Stimulated activated CD4-positive, alpha-beta T cell treated with anti-CD3 and anti-CD28 coated beads, Interleukin-15, amount 100 ng/mL, for 1 hour (primary cell): ENCODE measurements at places on chromosomes 7 and 10.

DNA sequence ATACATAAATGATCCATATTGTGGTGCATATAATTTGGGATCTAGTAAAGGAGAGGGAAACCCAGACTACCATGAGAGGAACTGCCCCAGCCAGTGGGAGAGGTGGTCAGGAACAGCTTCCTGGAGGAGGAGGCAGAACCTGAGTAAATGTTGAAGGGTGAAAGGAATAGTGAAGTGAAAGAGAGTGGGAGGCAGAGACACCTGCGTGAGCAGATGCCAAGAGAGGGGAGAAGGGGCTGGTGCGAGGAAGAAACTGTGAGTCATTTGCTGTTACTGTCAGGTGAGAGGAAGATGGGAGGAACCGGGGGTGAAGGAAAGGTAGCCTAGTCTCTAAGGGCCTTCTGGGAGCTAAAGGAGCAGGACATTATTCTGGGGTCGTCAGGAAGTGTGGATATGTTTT lies 294.8 kb downstream of the GRID1 start:
- DNase-seq, result no peak

GRCh38 chr10:100995181-100995580 lies 4.4 kb upstream of the LZTS2 start:
- DNase-seq, result no peak

- no peak for DNase-seq
These were observed 94.9 kb upstream of the ZNF438 start for GRCh38 chr10:31126593-31126992.

DNA sequence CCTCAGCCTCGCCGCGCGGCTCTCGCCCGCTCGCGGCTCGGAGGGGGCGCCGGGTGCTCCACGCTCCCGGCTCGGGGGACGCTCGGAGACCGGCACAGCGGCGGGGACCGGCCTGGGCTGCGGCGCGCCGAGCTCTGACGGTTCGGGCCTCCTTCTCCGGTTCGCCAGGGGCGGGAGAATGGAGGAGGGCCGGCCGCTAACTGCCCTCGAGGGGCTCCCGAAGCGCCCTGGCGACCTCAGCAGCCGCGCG lies 232 bp upstream of the GRID1 start:
- DNase-seq, result no peak

DNA sequence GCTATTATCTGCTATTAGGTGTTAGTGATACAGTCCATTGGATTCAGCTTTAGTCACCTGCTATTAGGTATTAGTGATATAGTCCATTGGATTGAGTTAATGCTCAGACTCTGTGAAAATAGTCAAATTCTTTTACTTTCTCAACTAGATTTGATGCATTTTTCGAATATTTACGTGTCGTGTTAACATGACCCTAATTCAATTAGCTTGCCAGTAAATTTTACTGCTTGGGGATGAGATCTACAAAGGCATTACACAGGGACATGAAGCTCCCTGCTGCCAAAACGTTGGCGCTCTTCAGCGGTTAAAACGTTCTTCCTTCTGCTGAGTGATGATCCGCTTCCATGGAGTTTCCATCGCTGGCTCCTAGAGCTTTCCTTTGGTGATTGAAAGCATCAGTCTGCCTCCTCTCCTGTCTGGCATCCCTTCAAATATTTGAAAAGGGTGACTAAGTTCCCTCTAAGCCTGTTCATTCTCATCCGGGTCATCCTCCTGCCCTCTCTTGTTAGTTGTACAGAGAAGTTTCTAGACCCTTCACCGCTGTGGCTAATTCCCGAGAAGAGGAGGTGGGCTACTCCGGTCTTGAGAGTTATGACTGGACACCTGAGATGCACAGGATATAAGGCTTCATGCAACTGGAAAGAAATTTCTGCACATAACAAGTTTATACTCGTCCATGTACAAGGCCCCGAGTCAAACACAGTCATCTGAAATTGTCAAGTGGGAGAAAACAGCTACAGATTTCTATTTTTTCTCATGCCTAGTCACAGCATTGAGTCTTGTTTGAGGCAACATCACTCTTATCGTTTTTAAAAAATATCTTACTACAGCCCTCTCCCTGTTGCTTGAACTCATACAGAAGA lies 254.0 kb downstream of the KLF6 start:
- DNase-seq, result no peak

- DNase-seq, result no peak
These were observed 18.4 kb downstream of the FXYD4 start for GRCh38 chr10:43389867-43390266.

GRCh38 chr7:79293655-79294142 lies 159.8 kb downstream of the MAGI2 start:
- no peak for DNase-seq

- DNase-seq, result no peak
These were observed 17.3 kb downstream of the CRTAC1 start for GRCh38 chr10:98013122-98013521.

GRCh38 chr7:70178787-70179186 lies 580.5 kb downstream of the AUTS2 start:
- DNase-seq, result no peak

DNA sequence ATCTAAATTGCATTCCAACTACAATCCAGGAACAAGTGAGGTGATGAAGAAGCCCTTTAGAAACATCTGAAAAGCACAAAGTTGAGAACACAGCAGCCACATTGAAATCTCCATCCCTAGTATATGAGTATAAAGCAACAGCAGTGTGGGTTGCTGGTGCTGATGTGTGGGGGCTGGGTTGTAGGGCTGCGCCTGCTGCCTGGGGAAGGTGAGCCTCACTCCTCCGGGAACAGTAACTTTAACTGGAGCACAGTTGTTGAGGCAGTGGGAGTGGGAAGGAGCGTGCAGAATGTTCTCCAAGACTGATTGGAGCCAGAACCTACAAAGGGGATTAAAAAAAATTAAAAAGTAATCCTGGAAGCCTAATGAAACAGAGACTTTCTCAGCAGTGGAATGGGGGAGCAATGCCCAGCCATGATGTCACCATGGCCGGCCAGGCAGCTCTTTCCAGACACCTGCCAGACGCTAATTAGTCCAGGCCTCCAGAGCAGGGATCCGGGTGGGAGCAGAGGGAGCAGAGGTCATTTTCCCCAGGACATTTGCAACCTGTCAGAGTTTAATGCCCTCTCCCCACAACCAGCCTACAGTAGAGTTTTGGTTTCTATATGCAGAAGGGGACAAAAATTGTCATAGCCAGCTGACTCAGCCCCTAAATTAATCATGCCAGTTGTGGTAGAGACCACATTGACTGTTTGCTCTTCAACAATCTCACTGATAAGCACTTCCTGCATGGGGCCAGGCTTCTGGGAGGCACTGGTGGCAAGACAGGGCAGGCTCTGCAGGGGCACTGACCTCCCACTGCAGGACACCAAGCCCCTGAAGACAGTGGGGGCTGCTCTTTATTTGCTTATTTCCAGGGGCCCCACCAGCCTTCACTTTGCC lies 133.0 kb upstream of the ZNF32 start:
- no peak for DNase-seq

DNA sequence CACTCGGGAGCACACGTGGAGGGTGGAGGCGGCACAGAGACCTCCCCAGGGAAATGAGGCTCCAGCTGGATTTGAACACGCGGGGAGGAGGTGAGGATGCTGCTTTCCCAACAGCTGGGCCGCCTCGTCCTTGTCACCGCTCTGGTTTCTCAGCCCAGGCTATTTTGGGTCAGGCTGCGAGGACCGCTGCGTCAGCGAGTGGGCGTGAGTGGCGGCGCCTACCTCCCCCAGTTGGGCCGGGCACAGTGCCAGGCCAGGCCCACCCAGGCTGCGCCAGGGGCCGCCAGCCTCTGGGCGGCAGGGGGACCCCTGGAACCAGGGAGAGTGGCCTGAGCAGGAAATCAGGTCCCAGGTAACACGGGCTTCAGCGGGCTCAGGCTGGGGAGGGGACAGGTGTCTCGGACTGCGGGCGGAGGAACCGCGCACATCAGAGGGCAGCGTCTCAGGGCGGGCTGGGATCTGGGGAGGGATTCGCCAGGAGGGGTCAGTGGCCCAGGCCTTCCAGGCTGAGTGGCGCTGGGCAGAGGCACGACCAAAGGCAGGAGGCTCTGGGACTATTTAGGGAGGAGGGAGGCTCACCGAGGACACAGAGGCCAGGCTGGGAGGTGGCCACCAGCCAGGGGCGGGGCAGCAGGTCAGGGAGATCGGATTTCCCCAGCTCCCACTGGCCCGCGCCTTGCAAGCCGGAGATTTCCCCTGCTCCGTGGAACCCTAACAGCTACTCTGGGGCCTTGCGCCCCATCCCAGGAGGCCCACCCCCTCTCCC lies 125.2 kb upstream of the RET start:
- DNase-seq, result no peak

DNA sequence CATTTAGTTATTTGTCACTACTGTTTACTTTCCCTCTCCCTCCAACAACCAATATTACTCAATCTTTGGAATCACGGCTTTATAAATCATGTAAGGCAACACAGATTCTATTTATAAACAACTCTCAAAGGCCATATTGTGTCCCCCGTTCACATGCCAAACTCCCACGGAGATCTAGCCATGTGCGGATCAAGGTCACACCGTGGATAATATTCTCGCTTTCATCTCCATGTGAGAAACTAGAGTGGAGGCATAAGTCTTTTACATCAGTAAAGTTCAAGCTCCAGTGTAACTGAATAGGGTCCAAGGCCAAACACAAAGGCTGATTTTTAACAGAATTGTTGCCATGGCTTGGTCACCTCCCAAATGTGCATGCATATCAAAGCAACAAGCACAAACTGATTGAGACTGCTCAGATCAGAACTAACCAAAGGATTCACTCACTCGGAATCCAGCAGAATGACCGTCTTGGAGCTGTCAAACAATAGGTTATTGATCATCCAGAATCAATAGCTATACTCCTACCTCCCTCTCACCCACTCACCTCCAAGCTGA lies 569.5 kb upstream of the LRRN3 start:
- DNase-seq, result no peak

DNA sequence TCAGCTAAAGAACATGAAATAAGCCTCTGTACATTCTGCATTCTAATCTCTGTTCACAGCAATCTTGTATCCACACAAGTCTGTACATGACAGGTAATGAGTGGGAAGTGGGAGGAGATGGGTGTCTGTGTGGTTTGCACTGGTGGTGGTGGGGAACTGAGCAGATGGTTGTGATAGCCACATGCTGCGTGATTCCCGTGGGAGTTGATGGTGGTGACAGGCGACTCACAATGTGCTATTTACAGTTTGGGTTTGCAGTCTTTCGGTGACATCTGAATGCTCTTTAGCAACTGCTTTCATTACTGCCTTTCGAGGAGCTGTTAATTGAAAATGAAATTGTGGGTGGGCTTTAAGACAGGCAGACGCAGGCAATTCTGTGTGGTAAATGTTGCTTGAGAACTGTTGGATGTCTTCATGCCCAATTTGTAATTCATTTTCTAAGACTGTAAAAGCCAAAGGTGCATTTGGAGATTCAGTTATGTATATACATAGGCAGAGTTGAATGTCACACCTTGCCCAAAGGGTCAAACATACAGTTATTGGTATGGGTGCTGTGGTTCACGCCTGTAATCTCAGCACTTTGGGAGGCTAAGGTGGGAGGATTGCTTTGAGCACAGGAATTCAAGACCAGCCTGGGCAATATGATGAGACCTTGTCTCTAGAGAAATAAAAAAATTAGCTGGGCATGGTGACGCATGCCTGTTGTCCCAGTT lies 308.2 kb downstream of the AUTS2 start:
- no peak for DNase-seq

DNA sequence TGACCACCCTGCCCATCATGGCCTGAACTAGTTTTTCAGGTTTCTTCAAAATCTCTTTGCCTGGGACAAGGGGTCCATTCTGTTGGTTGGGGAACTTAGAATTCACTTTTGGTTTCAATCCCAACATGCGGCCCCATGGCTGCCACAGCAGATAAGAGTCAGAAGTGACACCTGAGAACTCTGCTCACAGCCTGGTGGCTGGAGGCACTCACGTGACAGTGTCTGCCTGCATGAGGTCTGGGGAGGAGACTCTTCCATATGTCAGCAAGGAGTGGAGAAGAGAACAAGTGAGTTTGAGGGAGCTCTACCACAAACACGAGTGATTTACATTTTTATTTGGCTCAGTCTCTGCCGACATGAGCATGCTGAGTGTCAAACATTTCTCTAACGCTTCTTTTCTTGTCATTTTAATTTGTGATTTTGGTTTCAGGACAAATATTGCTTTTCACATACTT lies 370.4 kb downstream of the TNS3 start:
- no peak for DNase-seq

- peak; percentile 3 for DNase-seq
These were observed at the start of gene CHN2 for GRCh38 chr7:29194594-29195427. CHN2 (plus strand) TSS chr7:29194775.

DNA sequence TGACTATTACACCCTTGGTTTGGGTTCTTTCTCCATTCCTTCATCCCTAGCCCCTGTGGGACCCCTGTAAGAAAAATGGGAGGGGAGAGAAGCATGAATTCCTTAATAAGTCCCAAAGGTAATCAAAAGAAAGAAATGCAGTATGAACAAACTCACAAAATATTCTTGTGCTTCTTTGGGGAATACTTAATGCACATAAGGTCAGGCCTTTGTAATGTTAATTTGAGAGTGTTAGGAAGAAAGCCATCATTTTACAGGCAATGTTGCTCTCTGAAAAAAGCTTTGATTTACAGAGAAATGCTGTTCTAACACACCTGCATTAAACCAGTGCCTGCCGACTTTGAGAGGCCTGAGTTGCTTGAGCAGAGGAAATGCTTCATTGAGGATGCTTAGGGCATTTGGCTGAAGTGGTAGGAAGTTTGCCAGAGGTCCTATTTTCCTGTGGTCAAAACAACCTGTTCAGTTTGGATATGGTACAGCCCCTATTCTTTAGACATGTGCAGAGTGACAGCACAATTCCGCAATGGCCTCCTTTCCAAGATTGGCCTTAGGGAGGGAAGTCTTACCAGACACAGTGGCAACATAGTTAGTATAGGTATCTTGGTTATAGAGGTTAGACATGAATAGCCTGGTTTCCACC lies 643.4 kb downstream of the AUTS2 start:
- no peak for DNase-seq

GRCh38 chr10:117781216-117781831 lies 238.8 kb downstream of the EMX2 start:
- no peak for DNase-seq

DNA sequence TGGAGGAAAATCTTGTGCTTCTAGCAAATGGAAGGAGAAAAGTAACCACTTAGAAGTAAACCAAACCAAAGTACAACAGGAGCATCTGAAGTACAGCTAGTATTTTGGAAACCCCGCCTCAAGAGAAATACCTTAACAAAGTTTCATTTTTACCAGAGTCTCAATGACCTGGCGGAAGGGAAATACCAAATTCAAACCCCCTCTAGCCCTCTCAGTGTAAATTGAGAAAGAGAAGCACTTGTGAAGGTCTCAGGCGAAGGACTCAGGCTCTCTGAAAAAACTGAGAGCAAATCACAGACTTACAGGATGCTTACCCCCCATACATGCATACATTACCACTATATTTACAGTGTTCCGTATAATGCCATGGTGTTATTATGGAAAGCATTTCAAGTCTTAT lies 70.1 kb downstream of the ZPBP start:
- DNase-seq, result no peak
